ENCODE measurements at places on chromosomes 5 and 9.

DNA sequence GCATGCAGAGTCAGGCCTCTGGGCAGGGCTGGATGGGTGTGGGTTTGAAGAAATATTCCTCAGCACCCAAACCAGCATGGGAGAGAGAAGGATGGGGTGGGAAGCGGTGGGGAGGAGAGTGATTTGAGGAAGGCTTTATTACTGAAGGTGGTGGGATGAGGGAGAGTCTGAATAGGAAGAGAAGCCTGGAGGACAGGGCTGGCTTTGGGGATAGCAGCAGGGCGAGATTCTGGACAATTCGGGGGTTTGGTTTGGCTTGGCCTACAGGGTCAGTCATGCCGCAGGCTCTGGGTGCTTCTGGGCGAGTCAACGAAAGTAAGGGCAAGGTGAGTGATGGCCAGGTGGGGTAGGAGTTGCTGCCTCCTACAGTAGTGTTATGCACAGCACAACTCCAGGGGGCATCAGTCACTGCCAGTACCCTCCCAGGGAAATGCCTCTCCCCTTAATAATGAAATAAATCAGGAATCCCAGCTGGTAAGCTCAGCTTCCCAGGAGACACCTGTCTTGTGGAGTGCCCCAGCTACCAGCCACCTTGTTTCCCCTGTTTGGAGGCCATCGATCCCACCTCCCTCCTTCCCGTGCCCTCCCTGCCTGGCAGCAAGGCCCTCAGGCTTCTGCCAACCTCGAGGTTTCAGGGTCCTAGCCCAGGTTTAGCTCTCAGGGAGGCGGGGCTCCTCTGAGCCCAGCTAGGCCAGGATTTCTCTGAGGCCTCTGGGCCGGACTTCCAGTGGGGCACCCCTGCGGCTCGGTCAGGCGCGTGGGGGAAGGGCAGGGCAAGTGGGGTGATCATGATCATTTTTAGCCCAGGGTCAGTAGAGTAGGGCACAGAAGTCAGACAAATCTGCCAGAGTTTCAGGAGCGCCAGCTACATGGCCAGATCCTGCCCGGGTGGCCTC is 741 bp upstream of the NKX2-5 start:
- no peak for DNase-seq

- no peak for DNase-seq
Observed at GRCh38 chr5:33692980-33693379, 198.8 kb downstream of the ADAMTS12 start.

GRCh38 chr5:154610321-154611154 is 132.5 kb upstream of the HAND1 start:
- peak; percentile 91 for DNase-seq

- peak; percentile 23 for DNase-seq
Observed at GRCh38 chr9:14433351-14434157, 119.6 kb upstream of the NFIB start.

- no peak for DNase-seq
Observed at GRCh38 chr5:115320515-115320914, 24.1 kb upstream of the CCDC112 start.

- DNase-seq: no peak
Observed at GRCh38 chr5:180611140-180611850, 20.0 kb upstream of the SCGB3A1 start.

DNA sequence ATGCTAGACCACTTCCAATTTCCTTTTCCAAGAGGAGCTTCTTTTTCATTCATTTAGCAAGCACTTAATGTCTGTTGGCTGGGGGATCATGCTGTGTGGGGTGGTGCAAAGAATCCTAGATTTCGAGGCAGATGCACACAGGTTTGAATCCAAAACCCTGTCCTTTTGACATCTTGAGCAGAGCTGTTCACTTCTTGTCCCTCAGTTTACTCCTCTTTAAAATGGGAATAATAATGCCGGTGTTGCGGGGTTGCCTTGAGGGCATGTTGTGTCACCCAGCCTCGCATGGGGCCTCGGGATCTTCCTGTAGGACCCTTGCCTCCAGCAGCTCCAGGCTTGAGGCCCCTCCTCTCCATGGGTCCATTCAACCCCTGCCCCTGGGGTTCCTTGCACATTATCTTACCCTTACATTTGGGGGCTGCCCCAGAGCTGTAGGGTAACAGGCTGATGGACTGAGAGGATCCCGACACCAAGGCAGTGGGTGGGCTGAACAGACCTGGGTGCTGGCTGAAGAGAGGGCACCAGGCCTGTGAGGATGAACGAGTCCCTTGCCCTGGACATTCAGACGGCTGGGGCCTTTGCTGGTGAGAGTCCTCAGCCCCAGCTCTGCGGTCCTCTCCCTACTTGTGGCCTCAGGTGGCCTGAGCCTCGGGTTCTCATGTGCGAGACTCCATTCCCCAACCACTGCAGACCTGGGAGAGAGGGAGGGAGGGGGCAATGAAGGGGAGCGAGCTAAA is 145.8 kb downstream of the BARX1 start:
- DNase-seq: no peak

- no peak for DNase-seq
Observed at GRCh38 chr5:141001844-141002604, 35.7 kb downstream of the PCDHAC2 start.

DNA sequence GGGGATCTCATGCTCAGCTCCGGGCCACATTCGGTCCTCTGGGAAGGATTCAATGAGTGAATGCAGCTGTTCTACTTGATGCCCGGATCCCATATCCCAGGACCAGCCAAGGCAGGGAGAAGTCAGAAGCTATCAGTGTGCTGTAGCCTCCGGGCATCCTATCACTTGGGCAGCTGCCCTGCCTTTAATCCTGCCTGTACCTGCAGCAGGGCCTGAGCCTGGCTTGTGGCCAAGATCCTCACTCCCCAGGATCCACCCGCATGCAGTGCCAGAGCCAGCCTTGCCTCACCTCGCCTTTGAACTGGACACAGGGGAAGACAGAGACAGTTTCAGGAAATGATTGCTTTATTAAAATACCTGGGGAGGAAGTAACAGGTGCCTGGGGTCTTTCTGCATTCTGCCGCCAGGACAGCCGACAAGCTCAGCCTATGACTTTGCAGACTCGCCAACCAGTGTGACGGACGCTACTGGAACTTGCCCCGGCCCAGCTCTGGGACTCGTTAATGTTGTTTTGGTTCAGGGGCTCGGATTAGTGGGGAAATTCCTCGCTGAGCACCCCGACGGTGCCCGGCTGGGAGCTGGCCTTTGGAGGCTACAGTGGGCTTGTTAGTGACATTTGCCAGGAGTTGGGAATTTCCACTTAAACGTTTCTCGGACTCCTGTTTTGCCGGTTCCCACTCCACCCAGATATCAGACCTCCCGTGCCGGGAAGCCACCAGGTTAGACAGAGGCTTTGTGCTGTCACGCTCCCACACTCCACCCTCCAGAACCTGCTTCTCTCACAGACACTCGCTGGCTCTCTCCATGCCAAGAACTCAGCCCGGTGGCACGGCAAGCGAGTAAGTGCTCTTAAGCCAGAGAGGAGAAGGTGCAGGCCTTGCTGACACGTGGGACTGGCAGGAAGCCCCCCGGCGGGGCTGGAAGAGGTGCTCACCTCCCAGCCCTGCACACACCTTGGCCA is 721 bp downstream of the PTGES start:
- no peak for DNase-seq

DNA sequence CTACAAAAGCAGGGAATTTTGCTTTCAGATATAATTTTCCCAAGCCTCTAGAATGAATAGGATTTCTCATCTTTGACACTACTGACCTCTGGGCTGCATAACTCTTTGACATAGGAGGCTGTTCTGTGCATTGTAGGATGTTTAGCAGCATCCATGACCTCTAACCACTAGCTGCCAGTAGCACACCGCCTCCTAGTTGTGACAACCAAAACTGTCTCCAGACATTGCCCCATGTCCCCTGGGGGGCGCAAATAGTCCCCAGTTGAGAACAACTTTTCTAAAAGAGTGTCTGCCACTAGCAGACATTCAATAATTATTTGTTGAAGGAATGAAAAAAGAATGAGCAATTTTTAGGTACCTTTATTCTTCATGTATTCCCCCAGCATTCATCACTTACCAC is 51.8 kb downstream of the POU4F3 start:
- DNase-seq: peak; percentile 14

DNA sequence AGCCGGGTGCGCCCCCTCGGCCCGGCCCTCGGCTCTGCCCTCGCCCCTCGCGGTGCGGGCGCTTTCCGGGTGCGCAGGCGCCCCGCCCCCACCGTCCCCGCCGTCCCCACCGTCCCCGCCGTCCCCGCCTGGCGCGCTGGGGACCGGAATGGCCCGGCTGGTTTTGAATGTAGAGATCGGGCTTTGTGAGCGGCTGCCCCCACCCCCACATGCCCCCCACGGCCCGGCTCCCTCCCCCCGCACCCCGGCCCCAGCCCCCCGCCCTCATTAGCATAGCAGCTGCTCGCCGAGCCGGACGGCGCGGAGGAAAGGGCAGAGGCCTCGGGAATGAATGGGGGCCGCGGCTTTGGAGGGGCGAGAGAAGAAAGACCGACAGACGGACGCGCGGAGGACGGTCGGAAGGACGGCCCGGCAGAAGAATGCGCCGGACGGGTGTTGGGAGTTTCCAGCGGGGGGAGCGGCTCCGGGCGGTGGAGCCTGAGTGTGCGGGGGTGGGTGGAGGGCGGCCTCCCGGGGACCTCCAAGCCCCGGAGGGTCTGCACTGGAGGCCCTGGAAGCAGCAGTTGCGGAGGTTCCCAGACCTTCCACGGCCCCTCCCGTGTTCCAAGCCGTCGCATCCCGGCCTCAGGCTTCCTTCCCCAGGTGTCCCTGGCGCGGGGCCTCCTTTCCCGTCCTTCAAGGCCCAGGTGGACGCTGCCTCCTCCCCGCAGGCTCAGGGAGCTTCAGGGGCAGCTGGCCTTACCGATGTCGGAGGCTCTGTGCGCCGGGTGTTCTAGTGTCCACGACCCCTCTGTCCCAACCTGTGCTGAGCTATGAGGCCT is 6.0 kb downstream of the NRARP start:
- no peak for DNase-seq

- DNase-seq: no peak
Observed at GRCh38 chr9:1171546-1171945, 121.4 kb downstream of the DMRT2 start.

GRCh38 chr5:136772491-136772890 is 407.1 kb upstream of the TRPC7 start:
- no peak for DNase-seq

GRCh38 chr5:42404366-42404765 is 18.9 kb upstream of the GHR start:
- DNase-seq: no peak

DNA sequence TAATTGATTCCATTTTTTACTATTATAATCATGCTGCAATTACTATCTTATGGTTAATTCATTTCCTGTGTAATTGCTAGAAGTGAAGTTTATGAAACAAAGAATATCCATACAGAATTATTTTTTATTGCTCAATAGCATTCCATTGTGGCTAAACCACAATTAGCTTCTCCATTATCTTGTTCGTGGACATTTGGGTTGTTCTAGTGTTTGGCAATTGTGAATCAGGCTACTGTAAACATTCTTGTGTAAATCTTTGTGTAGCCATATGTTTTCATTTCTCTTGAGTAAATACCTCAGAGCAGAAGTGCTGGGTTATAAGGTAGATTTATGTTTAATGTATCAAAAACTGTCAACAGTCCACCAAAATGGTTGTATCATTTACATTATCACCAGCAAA is 341.1 kb downstream of the MAT2B start:
- DNase-seq: no peak

- DNase-seq: no peak
Observed at GRCh38 chr9:30140407-30140806, 2244.0 kb upstream of the ACO1 start.

GRCh38 chr5:95735406-95735805 is 4.3 kb downstream of the RHOBTB3 start:
- no peak for DNase-seq

DNA sequence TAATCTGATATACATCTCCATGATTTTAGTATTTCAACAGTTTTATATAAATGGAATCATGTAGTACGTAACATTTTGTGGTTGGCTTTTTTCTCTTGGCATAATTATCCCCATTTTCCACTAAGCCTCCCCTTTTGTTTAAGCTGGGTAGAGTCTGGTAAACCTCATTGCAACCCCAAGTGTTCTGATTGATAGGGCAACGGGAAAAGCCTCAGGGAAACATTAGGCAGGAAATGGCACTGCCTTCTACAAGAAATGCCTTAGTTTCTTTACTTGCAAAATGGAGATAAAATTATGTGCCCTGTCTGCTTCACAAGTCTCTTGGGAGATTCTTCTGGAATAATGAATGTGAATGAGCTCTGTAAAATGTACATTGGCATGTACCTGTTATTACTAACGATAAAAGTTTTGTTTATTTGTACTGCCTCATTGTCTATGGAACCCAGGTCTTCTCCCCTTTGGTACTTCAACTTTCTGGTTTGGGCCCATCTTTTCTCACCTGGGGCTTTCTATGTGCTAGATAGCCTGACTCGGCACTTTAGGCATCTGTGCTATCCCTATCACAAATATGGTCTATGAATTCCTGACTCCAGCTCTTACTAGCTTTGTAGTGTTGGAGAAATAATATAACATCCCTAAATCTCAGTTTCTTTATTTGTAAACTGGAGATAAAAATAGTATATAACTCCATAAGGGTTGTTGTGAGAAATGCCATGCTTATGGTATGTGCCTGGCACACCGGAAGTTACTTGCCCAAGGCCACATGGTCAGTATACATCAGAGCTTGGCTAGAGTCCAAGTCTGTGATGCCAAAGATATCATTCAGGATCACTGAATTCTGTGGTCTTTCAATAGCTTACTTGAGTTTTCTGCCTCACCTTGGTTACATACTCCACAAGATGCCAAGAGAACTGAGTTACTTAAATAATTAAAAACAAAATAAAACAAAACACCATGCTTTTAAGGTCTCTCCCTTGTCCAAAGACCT is 48.2 kb upstream of the ZNF169 start:
- DNase-seq: no peak

- DNase-seq: no peak
Observed at GRCh38 chr5:10453545-10453944, 11.9 kb downstream of the ROPN1L start.

DNA sequence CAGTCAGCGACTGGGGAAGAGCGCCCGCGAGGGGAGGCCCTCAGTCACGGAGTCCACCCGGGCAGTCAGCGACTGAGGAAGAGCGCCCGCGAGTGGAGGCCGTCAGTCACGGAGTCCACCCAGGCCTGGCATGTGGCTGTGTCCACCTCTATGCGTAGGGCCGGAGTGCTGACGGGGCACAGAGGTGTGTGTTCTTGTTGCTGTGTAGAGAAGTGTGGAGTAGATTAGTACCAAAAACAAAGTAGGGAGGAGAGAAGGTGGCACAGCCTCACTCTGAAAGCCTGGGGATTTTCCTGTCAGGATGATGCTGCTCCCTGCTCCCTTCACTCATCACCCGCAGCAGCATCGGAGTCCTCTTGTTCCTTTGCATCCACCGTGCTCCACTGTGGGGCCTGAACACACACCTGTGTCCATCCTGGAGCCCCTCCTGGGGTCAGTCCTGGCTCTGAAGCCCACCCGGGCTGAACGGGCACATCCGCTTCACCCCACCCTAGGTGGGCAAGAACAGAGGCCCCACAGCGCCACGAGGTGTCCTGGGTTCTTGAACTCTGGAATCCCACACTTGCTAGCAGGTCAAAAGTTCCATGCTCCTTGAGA is 37.9 kb downstream of the AHRR start:
- DNase-seq: no peak
